Activated naive CD4-positive, alpha-beta T cell (primary cell): ENCODE measurements at places on chromosomes 6 and 20.

DNA sequence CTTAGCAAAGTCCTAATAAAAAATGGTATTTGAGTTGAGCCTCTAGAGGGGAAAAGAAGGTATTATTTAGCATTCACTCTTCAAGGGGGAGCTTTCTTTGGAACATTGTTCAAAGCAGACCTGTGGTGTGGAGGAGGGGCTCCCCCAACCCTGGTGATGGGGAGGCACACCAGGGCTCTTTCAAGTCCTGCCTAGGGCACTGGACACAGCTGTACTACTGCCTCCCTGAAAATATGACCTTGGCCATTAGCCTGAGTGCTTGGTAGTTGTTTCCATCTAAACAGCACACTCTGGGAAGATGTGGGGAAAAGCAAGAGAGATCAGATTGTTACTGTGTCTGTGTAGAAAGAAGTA is 215.1 kb upstream of the CNR1 start:
- no peak for DNase-seq

- DNase-seq: no peak
Measured at GRCh38 chr6:139016337-139017213, 12.0 kb upstream of the ABRACL start.

GRCh38 chr6:41604006-41604405 is 34.3 kb upstream of the MDFI start:
- DNase-seq: no peak

GRCh38 chr20:57361517-57361916 is 10.5 kb downstream of the RAE1 start:
- DNase-seq: no peak

- no peak for DNase-seq
Measured at GRCh38 chr6:130503146-130503545, 137.3 kb downstream of the TMEM200A start.

GRCh38 chr6:140857739-140858380 is 1274.9 kb upstream of the GJE1 start:
- DNase-seq: no peak

GRCh38 chr6:5095236-5095635 is 10.1 kb downstream of the PPP1R3G start:
- DNase-seq: no peak

DNA sequence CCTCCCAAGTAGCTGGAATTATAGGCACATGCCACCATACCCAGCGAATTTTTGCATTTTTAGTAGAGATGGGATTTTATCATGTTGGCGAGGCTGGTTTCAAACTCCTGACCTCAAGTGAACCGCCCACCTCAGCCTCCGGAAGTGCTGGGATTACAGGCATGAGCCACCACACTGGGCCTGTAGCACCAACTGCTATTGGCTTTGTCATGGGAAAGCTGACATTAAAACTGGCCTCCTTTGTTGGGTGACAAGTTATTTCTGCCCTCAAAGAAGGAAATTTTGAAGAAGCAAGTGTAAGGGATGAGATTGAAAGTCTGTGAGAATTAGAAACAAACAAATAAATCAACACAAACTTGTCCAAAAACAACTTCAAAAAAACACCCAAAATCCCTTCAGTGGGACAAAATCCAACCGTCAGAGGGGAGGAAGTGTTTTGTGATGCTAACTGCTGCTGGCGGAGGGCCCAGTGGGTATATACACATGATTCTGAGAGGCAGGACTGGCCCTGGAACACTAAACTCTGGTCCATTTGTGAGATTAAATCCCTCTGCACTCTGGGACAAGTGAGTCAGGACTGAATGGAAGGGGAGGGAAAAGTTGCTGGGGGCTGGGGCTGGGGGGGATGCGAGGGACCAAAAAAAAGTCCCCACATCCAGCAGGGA is 87.5 kb upstream of the NAA20 start:
- DNase-seq: no peak

DNA sequence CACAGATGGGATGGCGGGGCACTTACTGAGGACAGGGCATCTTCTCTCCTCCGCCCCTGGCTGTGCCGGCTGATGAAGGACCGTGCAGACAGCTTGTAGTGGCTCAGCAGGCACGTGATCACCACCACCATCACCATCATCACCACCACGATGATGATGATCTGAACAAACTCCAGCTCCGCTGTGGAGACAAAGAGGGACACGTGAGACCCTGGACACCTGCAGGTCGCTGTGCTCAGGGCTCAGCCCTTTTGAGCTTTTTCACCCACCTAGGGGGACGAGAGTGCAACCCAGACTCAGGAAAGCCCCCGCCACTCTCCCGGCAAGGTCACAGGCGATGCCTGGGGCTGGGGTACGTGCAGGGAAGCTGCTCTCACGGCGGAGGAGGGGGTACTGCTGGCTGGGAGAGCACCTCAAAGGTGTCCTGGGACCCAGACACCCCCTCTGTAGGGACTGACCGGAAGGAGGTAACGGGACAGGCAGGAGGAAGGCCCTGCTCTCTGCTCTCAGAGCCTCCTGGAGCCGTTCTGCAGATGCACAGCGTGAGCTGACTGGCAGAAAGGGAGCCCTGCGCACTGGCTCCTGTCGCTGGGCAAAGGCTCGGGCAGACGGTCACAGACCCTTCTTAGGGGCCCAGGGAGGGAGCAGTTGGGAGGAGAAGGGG is 39.4 kb upstream of the ZBP1 start:
- no peak for DNase-seq

DNA sequence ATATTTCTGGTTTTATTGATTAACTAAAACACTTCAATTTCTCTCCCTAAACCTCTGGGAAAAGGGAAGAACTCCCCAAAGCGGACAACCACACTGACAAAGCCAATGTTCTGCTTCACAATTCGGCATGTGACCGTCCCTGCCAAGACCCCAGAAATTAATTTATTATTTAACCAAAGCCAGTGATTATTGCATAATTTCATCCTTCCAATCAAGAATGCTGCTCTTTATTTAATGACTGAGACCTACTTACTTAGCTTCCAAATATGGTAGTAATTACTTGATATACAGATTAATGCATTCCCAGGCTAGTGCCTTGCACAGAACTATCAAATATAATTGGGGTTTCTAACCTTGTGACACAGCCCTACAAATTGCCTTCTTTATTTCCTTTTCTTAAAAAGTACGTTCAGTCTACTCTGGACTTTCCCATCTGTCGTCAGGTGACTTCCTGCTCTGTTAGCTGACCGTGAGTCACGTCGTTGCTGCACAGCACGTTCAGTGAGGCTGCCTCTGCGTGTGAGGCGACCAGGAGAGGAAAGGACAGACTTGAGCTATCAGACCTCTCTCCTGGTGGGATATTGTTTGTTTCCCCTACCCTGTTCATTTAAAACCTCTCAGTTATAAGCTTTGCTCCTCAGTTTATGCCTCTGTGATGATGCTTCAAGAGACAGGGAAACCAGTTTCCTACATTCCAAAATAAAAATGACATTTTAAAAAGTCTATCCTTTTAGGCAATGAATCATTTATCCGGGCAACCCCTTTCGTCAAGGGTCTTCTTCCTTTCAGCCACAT is 55.7 kb upstream of the TNFAIP3 start:
- peak; percentile 38 for DNase-seq

GRCh38 chr6:155128977-155129376 is 133.9 kb downstream of the TIAM2 start:
- DNase-seq: no peak

GRCh38 chr6:3506200-3506599 is 49.4 kb upstream of the SLC22A23 start:
- DNase-seq: no peak

DNA sequence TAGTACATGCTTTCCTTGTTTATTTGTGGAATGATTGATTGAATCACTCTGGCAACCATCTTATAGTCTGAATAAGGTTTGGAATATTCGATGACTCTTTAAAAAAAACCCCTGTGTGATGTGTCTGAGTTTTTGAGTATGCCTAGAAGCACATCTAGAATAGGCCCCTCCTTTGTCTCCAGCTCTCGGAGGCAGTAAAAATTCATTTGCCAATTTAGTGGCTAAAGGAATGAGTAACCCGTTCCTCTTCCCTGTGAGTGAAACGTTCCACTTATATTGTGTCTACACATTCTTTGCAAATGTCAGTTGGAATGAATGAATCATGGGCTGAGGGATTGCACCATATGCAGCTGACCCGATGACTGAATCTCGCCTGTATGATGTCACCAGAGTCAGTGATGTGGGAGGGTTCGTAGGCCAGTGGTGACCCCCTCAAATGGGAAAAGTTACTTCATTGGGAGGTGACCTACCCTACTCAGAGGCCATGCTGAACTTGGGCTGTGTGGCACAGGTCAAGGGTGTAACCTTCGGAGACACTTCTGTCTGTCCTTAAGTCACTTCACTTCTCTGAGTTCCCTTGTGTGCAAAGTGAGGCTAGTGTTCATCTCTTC is 21.6 kb downstream of the MOCS3 start:
- no peak for DNase-seq
